ENCODE measurements at places on chromosomes 4 and X.
A peak's percentile ranks its signal among the peaks of the same experiment; 100 is the strongest.

GRCh38 chr4:71498002-71498401 lies 159.2 kb downstream of the SLC4A4 start:
- no peak for DNase-seq

GRCh38 chr4:141739636-141740035 lies 103.3 kb downstream of the IL15 start:
- DNase-seq: no peak

- peak; percentile 3 for DNase-seq
Measured at GRCh38 chr4:18075823-18076433, 54.4 kb upstream of the LCORL start.

DNA sequence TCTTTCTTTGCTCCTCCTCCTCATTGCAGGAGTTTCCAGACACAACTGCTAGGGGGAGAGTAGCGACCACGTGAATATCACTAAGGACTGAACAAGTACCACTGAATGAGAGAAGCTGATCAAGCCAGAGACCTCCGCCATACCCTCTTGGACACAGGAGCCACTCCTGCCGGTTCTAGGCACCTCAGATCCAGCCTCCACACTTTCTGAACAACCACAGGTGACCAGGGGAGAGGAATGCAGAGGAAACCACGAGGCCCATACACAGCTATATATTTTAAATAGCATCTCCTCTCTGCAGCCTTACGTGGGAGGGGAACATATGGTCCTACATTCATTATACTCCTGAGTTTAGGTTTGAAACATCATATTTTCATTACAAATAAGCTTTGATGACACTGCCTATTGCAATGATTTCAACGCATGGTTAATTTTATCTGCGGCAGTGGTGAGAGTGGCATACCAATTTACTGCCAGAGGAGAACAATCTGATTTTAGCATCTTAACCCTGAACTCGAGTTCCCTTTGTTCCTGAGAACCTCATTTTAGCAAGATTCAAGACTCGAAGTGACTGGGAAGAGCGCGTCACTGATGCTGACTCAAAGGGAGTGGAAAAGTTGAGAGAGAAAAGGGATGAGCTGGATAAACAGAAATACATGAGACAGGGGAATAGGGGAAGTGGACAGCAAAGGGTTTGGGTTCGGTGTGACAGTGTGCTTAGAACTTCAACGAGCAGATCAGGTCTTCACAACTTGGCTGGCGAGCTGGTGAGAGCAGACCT lies 231.7 kb upstream of the PPARGC1A start:
- no peak for DNase-seq

Measured in stimulated activated CD4-positive, alpha-beta T cell treated with anti-CD3 and anti-CD28 coated beads, Interleukin-2, amount 100 ng/mL, for 4 hours (primary cell).